ENCODE measurements at places on chromosomes 5 and 9.

GRCh38 chr5:59999056-59999455 lies 105.5 kb upstream of the PDE4D start:
- no peak for DNase-seq

DNA sequence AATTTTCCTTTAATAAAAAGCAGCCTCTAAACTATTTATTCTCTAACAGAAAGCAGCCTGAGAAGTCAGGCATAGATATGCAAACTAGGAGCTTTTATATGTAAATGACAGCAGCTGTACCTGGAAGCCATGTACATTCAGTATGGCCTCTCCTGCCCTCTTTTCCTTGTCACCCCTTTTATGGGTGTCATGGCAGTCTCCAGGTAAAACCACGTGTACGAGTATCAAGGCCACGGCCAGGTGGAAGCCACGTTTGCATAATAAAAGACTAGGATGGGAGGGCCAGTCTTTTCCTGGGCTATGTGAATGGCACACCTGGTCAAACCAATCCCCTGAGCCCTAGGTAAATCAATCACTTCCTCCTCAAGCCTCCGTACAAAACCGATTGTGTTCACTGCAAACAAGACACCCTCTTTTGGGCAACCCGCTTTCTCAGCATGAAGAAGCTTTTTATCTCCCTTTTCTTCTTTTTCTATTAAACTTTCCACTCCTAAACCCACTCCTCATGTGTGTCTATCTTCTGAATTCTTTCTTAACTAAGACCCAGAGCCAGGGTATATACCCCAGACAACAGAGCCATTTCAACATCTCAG lies 419.5 kb upstream of the CTNND2 start:
- no peak for DNase-seq

DNA sequence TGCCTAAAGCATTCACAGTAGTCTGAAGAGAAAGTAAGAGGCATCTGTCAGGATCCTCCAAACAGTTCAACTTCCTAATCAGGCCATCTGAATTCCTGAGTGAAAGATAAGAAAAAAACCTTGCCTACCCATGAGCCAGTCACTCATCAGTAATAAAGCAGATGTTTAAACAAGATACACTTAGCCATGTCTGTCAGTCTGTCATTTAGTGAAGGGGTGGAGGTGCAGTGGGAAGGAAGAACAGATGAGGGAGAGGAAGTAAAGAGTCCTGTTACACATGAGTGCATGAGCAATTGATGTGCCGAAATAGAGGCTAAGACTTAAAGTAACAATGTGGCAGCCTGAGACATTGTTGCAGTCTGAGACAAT lies 29.9 kb upstream of the DMRTA1 start:
- no peak for DNase-seq

- no peak for DNase-seq
These were observed 941.4 kb upstream of the CTNND2 start for GRCh38 chr5:12845549-12846159.

DNA sequence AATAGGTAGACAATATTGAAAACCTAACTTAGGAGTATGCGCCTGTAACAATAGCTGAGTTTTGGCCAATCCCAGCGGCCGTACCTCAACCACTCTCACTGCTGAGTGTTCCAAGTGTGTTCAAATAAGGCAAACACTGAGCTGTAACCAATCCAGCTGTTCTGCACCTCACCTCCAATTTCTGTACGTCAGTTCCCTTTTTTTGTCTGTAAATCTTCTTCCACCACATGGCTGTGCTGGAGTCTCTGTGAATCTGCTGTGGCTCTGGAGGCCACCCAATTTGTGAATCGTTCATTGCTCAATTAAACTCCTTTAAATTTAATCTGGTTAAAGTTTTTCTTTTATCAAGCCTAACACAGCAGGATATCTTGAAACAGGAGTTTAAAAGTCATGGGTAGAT lies 116.3 kb downstream of the SLC28A3 start:
- DNase-seq: no peak

DNA sequence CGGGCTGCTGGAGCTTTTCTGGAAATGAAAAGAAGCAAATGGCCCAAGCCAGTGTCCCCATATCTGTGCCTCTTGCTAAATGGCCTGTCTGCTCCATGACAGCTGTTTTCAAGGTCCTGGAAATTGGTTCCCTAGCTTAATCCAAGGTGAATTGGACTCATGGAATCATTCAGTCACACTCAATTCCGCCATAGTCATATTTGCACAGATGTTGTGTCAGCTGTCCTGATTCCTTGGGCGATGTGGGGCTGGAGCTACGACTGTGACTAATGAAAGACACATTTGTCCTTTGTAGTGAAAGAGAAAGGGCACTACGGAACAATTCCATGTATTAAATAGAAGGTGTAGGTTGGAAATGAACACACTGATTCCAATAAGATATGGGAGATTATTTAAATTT lies 102.9 kb upstream of the MEGF10 start:
- no peak for DNase-seq

- DNase-seq: no peak
These were observed 1.4 kb downstream of the ZSWIM6 start for GRCh38 chr5:61333321-61333953.

DNA sequence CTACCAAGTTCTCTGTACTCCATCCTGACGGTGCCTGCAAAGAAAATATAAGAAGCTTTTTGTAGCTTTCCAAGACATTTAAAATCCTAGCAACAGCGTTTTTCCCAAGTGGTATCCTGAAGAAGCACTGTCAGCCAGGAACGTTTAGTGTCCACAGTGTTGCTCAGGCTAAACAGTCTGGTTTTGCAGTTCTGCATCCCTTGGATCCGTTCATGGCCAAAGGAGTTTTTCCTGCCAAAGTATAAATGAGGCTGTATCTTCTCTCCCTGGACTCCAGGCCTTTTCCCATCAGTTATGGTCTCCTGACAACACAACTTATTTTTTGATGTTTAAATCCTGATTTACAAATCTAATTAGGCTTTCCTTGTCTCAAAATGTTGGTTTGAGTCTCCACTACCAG lies 925.8 kb downstream of the TLE1 start:
- no peak for DNase-seq

DNA sequence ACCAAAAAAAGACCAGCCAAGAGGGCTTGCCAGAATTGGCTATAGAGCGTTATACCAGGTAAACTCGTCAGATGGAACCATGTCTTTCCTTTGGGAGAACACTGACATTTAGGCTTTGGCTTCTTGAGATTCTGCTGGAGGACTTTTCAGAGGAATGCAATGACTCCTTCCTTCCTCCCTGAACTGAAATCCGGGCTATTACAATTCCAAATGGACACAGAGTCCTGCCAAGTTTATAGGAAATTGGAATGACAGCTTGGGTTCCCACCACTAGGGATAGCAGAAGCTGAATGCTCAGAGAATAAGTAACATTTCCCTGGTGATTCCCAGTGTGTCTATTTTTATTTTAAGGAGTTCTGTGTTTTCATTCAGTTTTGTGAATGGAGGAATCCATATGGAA lies 143.0 kb downstream of the FGF1 start:
- no peak for DNase-seq

DNA sequence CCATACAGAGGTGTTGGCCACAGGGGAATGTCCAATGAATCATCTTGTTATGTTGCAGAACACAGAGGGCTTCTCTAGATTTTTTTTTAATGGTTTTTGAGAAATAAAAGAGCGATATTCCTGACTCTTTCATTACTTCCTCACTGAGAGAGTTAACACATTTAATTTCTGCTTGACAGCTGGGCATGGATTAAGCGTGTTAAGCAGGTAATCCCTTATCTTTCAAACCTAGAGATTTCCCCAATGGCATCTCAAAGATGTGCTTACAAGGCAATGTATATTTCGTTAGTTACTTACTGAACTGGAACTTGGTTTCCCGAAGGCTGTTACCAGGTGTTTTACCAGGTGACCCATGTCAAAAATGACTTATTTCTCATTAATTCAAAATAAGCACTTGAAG lies 21.8 kb upstream of the ADCY2 start:
- no peak for DNase-seq

- DNase-seq: no peak
These were observed 205.6 kb downstream of the C9orf50 start for GRCh38 chr9:129414993-129415941.

GRCh38 chr5:137995077-137995748 lies 37.7 kb downstream of the FAM13B start:
- DNase-seq: no peak

- DNase-seq: no peak
These were observed 115.2 kb downstream of the C9orf152 start for GRCh38 chr9:110092792-110093191.

GRCh38 chr9:114143234-114143633 lies 12.1 kb upstream of the COL27A1 start:
- DNase-seq: no peak

DNA sequence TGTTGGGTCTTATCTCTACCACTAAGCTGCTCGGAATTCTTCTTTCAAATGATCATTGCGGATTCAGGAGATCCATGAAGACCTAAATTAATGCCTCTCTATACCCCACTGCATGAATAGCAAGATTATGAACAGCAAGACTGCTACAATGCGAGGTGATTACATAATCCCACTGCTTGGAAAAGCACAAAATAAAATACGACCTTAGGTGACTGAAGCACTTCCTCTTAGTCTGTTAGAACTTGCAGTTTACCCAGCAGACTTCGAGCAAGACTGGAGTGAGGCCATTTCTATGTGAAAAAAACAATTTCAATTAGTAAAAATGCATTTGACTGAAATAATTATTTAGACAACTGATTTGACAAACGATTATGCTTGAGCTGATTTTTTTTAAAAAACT lies 59.8 kb downstream of the SH3RF2 start:
- DNase-seq: no peak

GRCh38 chr9:19386502-19387044 lies 6.5 kb upstream of the RPS6 start:
- DNase-seq: no peak

DNA sequence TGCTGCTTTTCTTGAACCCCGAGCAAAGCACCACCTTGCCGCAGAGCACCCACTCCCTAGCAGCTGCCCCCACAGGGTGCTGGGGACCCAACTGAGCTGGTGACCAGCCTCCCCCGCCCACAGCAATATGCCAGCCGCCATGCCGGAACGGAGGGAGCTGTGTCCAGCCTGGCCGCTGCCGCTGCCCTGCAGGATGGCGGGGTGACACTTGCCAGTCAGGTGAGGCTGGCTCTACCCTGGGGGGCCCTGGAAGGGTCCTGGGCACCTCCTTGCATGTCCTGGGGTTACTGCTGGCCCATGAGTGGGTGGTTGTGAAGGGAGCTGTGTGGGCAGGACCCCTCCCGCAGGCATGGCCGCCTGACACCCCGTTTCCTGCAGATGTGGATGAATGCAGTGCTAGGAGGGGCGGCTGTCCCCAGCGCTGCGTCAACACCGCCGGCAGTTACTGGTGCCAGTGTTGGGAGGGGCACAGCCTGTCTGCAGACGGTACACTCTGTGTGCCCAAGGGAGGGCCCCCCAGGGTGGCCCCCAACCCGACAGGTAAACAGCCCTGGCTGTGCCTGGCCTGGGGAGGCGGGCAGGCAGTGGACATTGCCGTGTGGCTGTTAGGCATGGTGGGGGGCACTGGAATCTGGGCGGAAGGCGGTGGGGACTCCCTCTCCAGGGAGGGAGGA lies 7.2 kb downstream of the EGFL7 start:
- DNase-seq: no peak

GRCh38 chr5:148645527-148645926 lies 8.8 kb downstream of the HTR4 start:
- DNase-seq: no peak

DNA sequence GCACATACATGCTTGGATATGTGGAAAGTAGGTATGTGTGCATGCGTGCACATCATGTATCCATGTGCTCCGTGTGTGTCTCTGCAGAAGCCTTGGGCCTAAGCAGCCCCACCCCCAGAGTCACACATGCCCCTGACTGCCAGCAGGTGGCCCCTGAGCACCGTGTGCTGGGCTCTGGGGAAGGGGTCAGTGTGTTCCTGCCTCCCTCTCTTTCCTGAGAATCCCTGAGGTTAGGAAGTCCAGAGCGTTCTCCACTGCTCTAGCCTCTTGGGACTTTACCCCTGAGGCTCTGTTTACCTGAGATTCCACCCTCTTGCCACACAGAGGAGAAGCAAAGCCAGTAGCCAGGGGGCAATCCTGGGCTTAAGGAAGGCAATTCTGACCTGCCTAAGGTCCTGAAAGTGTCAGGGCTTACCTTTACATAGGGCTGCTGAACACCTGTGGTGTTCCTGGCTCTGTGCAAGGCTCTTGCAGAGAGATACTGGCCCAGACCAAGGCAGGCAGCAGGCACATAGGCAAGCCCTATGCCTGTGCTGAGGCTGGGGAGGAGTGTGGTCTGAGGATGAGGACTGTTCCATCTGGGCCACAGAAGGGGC lies 207.3 kb downstream of the TMEM38B start:
- DNase-seq: no peak

DNA sequence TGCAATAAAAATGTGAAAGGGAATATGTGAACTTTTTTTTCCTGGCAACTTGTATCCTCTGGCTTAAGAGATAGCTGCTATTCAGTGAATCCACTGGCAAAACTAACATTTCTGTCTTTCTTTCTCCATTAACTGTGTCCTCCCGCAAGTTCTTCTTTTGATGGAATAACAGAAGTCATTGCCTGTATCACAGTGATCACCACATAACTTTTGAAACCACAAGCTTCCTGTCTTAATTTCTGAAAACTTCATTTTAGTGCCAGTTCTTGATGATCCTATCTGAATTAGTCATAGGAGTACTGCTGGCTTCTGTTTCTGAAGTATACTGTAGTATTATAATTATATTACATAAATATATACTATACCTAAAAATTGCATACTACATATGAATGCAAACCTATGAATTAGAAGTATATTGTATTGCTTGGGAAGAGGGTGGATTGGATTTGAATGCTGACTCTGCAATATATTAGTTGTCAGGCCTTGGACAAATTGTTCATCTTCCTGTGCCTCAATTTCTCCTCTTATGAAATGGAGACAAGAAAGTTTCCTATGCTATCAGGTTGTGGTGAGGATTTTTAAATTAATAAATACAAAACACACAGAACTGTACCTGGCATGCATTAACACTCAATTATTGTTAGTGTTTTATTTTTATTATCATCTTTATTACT lies 441.6 kb downstream of the CETN3 start:
- DNase-seq: no peak

- DNase-seq: no peak
These were observed 2.7 kb upstream of the CARD19 start for GRCh38 chr9:93093127-93093876.

DNA sequence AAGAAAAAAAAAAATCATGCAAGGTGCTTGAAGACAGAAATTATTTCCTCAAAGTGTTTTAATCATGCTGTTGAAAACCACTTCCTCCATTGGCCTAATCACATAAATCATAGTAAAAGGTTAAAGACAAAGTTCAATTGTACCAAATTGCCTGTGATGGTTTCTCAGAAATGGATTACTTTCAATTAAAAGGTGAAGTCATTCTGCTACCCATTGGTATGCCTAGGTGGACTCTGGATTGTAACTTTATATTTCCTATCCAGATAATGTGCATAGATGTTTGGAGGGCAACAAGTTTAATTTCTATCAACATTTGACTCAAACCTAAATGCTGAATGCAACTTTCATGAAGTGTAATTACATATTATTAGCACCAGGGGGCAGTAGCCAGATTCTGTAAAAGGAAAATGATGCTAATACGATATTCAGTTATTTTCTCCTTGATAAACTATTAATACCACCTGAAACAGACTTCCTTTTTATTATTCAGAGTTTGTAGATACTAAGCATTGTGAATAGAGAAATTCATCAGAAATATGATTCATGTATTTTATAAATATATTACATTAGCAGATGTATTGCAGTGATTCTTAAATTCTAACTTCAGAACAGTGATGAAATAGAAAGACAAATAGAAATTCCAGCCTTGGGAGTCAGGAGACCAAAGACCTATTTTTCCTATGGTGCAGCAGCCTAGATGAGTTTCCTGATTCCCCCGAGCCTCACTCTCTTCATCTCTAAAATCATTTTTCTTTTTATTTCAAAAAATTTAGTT lies 148.2 kb downstream of the CAAP1 start:
- no peak for DNase-seq

- no peak for DNase-seq
These were observed 3.8 kb downstream of the RANBP17 start for GRCh38 chr5:170865622-170866021.

Measured in activated CD8-positive, alpha-beta memory T cell treated with anti-CD3 and anti-CD28 coated beads for 4 hours (primary cell).